ENCODE measurements at places on chromosomes 4 and X.

- DNase-seq, result no peak
Measured at GRCh38 chrX:3161681-3162080, 120.4 kb downstream of the ARSF start.

DNA sequence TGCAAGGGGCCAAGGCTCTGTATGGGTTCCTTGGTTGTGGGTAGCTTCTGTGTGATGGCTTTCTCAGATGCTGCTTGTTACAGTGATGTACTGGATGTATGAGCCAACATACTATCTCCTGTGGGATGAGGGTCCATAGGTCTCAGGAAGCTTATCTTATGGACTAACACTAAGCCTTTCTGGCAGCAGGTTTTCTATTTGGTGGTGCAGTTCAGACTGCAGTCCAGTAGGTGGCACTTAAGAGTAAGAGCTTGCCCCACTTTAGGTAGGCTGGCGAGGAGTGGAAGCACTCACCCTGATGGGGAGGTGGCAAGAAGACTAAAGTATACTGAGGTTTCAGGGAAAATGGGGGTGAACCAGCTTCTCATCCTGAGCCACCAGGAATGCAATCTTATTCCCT, 306.7 kb upstream of the MAOA start:
- peak; percentile 5 for DNase-seq

DNA sequence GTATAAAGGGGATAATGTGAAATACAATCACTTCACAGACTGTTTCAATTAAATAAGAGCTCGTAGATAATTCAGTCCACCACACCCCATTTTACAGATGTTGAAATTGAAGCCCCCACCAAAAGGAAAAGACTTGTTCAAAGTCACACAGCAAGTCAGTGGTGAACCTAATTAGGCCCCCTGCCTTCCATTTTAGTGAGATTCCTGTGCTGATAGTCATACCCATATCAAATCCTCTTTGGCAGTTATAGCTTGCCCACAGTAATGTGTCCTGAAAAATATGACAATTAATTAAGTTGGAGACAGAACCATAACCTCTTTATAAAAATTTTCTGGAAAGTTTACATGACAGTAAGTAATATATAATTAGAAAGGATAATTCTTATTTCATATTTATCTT, 58.0 kb downstream of the AR start:
- DNase-seq, result no peak

GRCh38 chrX:12978205-12979025, 3.5 kb downstream of the TMSB4X start:
- peak; percentile 27 for DNase-seq

Data from T-helper 2 cell (primary cell).